ENCODE measurements at places on chromosomes 13 and 19. TPM values are rescaled to one million over a fixed set of nuclear protein-coding genes. Genes with fewer than 3 reads are reported as not detected.

RASAL3 gene
- 0.04 TPM for polyA plus RNA-seq

GRCh38 chr13:59476366-59476765 lies 687.4 kb downstream of the DIAPH3 start:
- H3K4me1 ChIP-seq, result no peaks in the 10 kb centered on the region
- no peaks in the 10 kb centered on the region for H3K36me3 ChIP-seq
- no peak for DNase-seq
- H3K4me3 ChIP-seq, result no peak overlapping the region
- H3K27me3 ChIP-seq, result no peaks in the 10 kb centered on the region

NR2C2AP gene
- 9.7 TPM for polyA plus RNA-seq

RAB3D gene
- 66.0 TPM for polyA plus RNA-seq

- no peak overlapping the region for H3K27ac ChIP-seq
- H3K4me3 ChIP-seq, result peak overlapping the region; percentile 85
- DNase-seq, result no peak
- no peaks in the 10 kb centered on the region for H3K27me3 ChIP-seq
- peaks cover 7% of the 10 kb centered on the region for H3K4me1 ChIP-seq
- H3K36me3 ChIP-seq, result no peaks in the 10 kb centered on the region
These were observed 32.7 kb downstream of the ZNF45 start for GRCh38 chr19:43902399-43902798.

FPR3 gene
- polyA plus RNA-seq, result not detected

TSPAN16 gene
- not detected for polyA plus RNA-seq

DNA sequence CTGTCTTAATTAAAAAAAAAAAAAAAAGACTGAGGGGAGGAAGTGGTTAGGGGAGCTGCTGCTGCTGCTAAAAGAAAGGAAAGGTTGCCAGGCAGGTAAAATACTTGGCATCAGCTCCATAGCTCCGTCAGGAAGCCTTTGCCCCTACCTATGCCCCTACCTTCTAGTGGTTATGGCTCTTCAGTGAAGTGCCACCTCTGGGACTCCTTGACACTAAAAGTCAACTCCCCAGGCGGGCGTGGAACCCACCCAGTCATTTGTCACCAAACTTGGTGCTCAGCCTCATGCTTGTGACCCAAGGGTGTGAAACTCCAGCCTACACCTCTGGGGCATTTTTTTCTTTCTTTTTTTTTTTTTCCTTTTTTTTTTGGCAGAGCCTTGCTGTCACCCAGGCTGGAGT lies 4.9 kb upstream of the NECTIN2 start:
- no peak for DNase-seq
- H3K27ac ChIP-seq, result no peak overlapping the region
- no peaks in the 10 kb centered on the region for H3K36me3 ChIP-seq
- H3K27me3 ChIP-seq, result peaks cover 3% of the 10 kb centered on the region
- no peak overlapping the region for H3K4me3 ChIP-seq
- H3K4me1 ChIP-seq, result peaks cover 6% of the 10 kb centered on the region

DNA sequence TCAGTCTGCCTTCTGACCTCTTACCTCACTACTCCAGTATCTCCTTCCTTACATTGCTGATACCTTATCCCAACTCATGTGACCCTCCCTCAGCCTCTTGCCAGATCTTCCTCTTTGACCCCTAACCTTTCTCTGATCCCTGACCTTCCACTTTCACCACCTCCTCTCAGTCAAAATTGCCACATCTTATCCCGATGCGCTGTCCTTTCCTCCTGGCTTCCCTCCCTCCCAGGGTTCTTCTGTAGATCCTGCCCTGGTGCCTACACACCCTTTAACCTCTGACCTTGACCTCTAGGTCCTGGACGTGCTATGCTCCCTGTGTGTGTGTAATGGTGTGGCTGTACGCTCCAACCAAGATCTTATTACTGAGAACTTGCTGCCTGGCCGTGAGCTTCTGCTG lies 23.7 kb downstream of the RYR1 start:
- H3K4me1 ChIP-seq, result no peaks in the 10 kb centered on the region
- H3K27ac ChIP-seq, result no peak overlapping the region
- H3K4me3 ChIP-seq, result no peak overlapping the region
- H3K36me3 ChIP-seq, result no peaks in the 10 kb centered on the region

UGGT2 gene
- polyA plus RNA-seq, result 12.5 TPM

SNRPD2 gene
- polyA plus RNA-seq, result 511 TPM

- H3K36me3 ChIP-seq, result peaks cover 5% of the 10 kb centered on the region
- peaks cover 20% of the 10 kb centered on the region for H3K4me1 ChIP-seq
- no peaks in the 10 kb centered on the region for H3K27me3 ChIP-seq
- H3K27ac ChIP-seq, result no peak overlapping the region
- no peak for DNase-seq
These were observed 49.8 kb downstream of the BICRA start for GRCh38 chr19:47658431-47659348.
